ENCODE measurements at places on chromosomes 2 and 18. TPM values are rescaled to one million over a fixed set of nuclear protein-coding genes. Genes with fewer than 3 reads are reported as not detected.

TMSB10 gene
- 2,373 TPM for polyA plus RNA-seq

SERPINB2 gene
- polyA plus RNA-seq = 22.4 TPM

STON1 gene
- 5.7 TPM for polyA plus RNA-seq

IFIH1 gene
- 9.5 TPM for polyA plus RNA-seq

CYP20A1 gene
- polyA plus RNA-seq = 5.6 TPM

NOSTRIN gene
- polyA plus RNA-seq = 117 TPM

CD207 gene
- polyA plus RNA-seq = 1.4 TPM

ALLC gene
- not detected for polyA plus RNA-seq

DYNAP gene
- polyA plus RNA-seq = not detected

LONRF2 gene
- 0.95 TPM for polyA plus RNA-seq

DLX1 gene
- polyA plus RNA-seq = 0.25 TPM

ALPG gene
- not detected for polyA plus RNA-seq
